ENCODE measurements at places on chromosomes 1 and 21. TPM values are rescaled to one million over a fixed set of nuclear protein-coding genes. Genes with fewer than 3 reads are reported as not detected.

Gene TRIM46
- 6.3 TPM for total RNA-seq

Gene NOS1AP
- total RNA-seq = 0.12 TPM

- DNase-seq = no peak
Observed at GRCh38 chr1:7221826-7222694, 436.8 kb downstream of the CAMTA1 start.

- no peak for DNase-seq
Observed at GRCh38 chr1:96703186-96703585, 18.4 kb upstream of the PTBP2 start.

- peak; percentile 80 for DNase-seq
Observed at GRCh38 chr21:38766987-38767722, 38.6 kb upstream of the ETS2 start.

DNA sequence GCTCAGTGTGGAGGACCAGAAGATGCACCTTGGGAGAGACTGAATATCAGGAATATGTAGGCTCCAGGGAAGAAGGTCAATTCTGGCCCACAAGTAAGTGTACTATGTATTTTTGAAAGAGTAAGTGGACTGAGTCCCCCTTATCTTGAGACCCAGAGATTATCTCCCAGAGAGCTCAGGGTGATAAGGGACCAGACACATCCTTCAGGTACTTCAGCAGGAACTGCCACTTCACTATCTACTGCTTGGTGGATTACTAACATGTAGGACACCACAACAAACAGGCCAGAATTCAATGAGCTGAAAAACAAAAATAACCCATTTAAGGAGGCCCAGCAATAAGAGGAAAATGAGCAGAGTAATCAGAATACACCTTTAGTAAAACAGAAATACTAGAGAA, 119.2 kb downstream of the ZNF644 start:
- DNase-seq = no peak

DNA sequence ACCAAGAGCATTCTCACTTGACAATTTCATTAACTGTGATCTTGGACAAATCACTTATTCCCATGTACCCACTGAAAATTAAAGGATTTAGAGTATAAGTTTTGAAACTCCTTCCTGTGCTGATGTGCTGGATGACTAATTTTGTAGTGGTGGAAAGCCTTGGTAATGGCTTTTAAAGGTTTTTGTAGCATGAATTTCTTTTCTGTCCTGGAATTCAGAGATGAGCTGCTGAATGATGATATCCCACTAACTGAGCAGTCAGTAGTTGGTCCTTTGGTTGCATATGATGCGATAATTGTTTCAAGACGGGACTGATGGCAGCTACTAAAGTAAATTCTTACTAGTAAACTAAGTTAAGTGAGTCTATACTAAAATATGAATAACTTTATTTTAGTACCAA, 5.2 kb downstream of the RPL5 start:
- DNase-seq = no peak

- DNase-seq = no peak
Observed at GRCh38 chr1:56665384-56665783, 20.3 kb downstream of the PRKAA2 start.

GRCh38 chr1:42422737-42423136, 33.1 kb downstream of the ZMYND12 start:
- DNase-seq = no peak

- no peak for DNase-seq
Observed at GRCh38 chr21:28220680-28221079, 772.0 kb downstream of the LTN1 start.

GRCh38 chr1:239511875-239512274, 125.5 kb downstream of the CHRM3 start:
- no peak for DNase-seq

DNA sequence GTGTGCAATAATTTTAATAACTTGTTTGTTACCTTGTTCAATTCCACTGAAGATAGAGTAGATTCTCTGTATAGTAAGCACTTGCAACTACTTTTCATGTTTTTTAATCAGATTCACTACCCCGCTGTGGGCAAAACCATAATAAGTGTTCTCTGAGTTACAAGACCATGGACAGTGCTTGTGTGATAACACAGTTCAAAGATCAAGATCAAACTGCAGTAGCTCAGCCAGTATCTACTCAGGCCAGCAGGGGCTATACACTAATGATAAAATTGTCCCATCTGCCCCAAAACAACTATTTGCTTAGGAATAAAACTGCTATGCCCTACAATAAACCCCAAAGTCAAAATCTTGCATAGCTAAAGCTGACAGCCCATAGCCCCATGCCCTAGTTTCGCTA, 129.6 kb downstream of the LRRC7 start:
- DNase-seq = no peak

DNA sequence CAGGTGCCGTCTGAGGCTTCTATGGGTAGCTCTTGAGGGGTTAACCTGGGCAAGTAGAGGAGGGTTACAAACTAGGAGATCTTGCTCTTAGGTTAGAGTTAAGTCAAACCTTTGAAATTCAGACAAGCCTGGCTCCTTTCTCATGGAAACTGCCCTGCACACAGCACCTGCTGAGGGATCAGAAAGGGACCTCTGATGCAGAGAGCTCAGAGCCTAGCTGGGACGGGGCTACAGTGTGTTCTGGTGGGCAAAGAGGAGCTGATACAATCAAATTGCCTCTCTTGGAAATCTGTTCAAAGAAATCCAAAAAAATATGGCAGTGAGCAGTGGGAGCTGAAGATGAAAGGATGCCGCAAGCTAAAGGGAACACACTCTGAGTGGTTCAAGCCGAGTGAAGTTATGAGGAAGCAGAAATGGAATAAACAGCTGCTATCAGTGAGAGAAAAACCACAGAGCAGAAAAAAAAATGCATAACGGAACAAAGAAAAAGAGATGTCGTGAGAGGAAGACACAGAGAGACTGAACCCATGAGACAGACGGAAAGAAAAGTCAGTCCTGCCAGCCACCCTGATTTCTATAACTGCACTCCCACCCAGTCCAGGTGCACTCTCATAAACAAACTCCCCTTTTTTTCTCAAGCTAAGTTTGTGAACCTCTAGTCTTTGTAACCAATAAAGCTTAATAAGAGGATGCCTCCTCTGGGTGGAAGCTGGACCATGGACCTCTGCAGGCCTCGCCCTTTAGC, 26.6 kb downstream of the PAFAH2 start:
- peak; percentile 29 for DNase-seq
